ENCODE measurements at places on chromosomes 5 and 9.

DNA sequence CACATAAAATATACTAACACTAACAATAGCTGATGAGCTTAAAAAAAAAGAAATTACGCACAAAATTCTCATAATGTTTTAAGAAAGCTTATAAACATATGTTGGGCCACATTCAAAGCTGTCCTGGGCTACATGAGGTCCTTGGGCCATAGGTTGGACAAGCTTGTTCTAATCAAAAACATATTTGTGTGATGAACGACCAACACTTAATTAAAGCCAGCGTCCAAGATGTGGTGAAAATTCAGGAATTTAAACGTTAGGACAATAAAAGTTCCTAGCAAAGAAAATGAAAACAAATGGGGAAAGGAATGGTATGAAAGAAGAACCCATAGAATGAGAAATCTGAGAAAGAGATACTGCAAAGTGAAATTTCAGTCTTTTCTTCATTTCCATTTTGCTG lies 429.6 kb upstream of the DMAC1 start:
- DNase-seq: no peak

DNA sequence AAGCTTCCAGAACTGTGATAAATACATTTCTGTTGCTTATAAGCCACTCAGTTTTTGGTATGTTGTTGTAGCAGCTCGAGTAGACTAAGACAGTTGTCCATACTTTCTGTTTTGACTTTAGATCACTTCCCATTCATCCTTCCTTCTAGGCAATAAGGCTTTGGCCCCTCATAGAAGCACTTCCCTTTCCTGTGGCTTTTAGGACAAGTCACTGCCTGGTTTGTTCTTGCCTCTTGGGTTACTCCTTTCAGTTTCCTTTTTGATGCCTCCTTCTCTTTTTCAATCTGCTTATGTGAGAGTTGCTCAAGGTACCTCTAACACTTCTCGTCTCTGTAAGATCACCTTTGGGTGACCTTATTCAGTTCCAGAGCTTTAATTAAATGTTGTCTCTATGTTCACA lies 72.4 kb upstream of the NTRK2 start:
- peak; percentile 87 for DNase-seq

DNA sequence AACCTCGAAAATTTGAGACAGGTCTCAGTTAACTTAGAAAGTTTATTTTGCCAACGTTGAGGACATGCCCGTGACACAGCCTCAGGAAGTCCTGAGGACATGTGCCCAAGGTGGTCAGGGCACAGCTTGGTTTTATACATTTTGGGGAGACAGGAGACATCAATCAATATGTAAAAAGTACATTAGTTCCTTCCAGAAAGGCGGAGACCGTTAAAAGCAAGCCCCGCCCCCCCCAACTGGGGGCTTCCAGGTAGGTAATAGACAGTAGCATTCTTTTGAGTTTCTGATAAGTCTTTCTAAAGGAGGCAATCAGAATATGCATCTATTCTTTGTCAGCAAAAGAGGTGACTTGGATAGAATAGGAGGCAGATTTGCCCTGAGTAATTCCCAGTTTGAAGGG lies 599 bp upstream of the MOCS2 start:
- DNase-seq: no peak

DNA sequence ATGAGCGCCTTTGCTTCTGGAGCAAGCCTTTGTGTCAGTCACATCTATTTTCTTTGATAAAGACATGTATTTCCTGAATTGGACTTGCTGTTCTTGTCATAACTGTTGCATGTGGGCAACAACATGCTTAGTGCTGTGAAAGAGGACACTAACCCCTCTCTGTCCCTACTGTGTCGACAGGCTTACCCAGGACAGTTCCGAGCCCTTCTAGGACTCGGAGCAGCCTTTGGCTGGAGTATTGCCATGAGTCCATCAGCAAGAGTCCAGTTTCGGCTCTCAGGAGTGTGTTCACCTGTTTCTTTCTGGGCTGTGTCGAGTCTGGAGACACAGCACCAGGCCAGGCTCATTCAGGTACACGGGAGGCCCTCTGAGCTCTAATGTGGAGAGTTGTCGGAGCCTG lies 36.1 kb upstream of the PHF2 start:
- no peak for DNase-seq

GRCh38 chr9:115018547-115019435 lies 88.4 kb upstream of the TNFSF8 start:
- DNase-seq: no peak

DNA sequence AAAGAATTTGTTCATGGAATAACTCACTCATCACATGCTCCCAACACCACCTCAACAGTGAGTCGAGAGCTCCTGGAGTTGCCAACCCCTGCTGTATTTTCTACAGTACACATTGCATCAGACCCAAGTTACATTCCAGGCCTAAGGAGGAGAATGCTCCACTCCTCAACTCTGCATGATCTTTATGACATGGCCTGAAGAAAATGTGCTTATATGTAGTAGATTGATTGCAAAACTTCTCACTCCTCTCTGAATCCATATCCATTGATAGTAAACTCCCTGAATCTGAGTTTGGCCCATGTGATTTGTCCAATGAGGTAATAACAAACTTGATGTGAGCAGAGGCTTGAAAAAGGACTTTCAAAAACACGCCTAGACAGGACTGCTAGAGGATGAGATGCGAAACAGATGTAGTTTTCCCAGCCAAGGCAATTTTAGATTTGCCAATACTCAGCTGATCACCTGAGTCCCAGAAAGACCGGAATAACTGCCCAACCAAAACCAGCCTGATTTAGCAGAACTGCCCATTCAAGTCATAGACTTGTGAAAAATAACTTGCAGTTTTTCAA lies 29.0 kb upstream of the PAPPA start:
- no peak for DNase-seq
